A549 treated with DMSO at 1 μM for 4 hours (cell line): ENCODE measurements at places on chromosomes 7 and 10. TPM values are rescaled to one million over a fixed set of nuclear protein-coding genes. Genes with fewer than 3 reads are reported as not detected.

The LMOD2 gene
- total RNA-seq, result not detected in 5 replicates

The CLEC5A gene
- not detected in 5 replicates for total RNA-seq

The DNAJC12 gene
- 55.6 to 76.9 TPM (median 63.3 TPM) in 5 replicates for total RNA-seq

The C10orf105 gene
- not detected in 5 replicates for total RNA-seq

The DNAJC30 gene
- 7.8 to 10.4 TPM (median 9.6 TPM) in 5 replicates for total RNA-seq

The PTF1A gene
- not detected in 5 replicates for total RNA-seq

The VAX1 gene
- 1.3 to 1.9 TPM (median 1.5 TPM) in 5 replicates for total RNA-seq
